ENCODE measurements at places on chromosomes 4 and X. TPM values are rescaled to one million over a fixed set of nuclear protein-coding genes. Genes with fewer than 3 reads are reported as not detected.

Gene FRMD7
- polyA plus RNA-seq: not detected

Gene NLGN3
- 0.42 TPM for polyA plus RNA-seq

Gene HELT
- not detected for polyA plus RNA-seq

Gene FRAS1
- polyA plus RNA-seq: 0.04 TPM

Gene BEND2
- polyA plus RNA-seq: not detected

Gene POF1B
- 1.0 TPM for polyA plus RNA-seq

Gene ASB12
- 0.19 TPM for polyA plus RNA-seq

Gene BEND4
- 0.08 TPM for polyA plus RNA-seq

Gene FHL1
- not detected for polyA plus RNA-seq

Gene HSFX2
- polyA plus RNA-seq: not detected

Gene ADH1A
- not detected for polyA plus RNA-seq

Gene DCAF12L2
- not detected for polyA plus RNA-seq

Gene SPOCK3
- not detected for polyA plus RNA-seq

All from GM12878 (cell line).